ENCODE measurements at places on chromosomes 13 and 19.
A peak's percentile ranks its signal among the peaks of the same experiment; 100 is the strongest.

DNA sequence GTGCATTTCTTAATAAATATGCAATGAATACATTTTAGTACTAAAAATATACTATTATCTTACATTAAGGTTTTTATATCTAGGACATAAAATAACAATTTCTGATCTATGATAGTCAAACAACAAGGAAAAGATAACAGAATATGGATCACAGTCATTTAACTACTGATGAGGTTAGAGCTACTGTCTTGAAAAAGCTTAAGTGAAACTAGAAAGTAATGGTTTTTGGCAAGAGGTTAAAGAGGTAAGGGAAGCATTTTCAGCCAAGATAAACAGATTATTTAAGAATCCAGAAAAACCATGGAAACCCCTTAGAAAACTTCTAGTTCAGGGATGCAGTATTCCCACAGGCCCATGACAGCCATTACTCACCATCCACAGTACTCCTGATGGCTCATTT is 787.4 kb downstream of the DACH1 start:
- DNase-seq = no peak

GRCh38 chr19:13122275-13122878 is 4.3 kb downstream of the NACC1 start:
- DNase-seq = no peak

GRCh38 chr19:30692879-30693503 is 320.8 kb downstream of the ZNF536 start:
- DNase-seq = no peak

DNA sequence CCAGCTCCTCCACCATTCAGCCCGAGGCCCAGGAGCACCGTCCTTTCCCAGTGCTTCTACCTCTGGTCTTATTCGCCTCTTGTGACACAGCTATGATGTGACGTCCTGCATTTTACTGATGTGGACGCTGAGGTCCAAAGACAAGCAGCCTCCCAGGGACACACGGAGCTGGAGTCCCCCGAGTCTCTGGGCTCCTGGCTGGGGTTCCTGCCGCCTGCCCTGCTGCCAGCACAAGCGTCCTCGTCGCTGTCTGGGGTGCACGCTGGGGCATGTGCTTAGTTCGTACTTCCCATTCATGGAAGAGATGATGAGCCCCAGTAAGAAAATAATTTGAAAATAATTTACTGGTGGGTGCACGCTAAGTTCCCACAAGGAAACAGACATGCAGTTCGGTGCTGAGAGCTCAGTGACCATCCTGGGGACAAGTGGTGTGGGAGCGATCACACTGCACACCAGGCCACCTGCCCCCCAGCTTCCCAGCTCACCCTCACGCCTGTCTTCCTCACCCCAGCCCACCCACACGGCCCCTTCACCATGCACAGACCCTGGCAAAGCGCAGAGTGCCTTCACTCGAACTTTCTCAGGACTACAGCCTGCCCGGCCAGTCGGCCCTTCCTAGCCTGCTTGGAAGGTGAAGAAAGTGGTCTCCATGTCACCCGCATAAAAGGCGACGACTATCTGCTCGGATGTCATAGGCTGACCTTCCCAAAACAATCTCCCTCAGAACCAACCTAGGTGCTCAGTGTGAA is 14.2 kb upstream of the CFAP97D2 start:
- no peak for DNase-seq

DNA sequence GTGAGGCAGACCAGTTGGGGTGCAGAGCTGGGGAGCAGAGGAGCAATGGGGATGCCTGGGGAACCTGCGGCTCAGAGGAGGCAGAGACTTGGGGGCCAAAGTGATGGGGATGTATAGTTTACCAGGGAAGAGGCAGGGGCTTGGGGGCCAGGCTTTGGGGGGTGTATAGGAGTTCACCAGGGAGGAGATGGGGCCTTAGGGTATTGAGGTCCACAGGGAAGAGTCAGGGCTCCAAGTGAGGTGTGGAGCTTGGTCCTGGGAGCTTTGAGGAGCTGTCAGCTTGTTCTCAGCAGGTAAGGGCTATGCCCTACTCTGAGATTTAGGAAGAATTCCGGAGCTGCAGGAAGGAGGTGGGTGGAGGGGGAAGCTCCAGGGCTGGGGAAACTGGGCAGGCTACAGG is 10.8 kb downstream of the TNFAIP8L1 start:
- DNase-seq = no peak

DNA sequence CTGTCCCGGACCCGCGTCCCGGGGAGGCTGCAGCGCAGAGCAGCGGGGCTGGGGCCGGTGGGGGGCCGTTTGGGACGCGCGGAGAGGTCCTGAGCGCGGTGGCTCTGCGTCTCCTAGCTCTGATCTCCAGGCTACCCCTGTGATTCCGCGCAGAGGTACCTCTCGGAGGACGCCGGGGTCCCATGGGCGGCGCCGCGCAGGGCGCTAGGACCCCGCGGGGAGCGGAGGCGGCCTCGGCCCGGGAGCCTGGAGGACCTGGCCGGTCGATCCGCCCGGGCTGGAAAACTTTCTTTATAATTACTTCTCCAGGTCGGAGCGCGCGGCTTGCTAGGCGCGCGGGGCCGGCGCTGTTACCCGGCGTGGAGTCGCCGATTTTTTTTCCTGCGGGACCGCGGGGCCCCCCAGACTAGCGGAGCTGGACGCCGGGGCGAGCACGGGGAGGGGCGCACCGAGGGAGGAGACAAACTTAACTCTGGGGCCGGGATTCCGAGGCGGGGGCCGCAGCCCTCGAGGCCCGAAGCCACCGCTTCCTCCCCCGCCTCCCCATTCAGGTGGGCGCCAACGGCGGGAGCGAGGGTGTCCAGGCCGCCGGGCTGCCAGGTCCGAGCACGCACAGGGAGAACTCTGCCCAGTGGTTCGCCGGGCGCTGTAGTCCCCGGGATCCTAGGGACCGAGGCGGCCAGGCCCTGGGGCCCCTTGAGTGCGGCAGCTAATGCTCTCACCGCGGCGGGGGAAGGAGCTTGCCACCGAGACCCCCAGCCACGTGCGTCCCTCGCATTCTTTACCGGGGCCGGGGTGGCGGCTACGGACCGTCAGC is 848 bp upstream of the CEBPA start:
- DNase-seq = peak; percentile 83

DNA sequence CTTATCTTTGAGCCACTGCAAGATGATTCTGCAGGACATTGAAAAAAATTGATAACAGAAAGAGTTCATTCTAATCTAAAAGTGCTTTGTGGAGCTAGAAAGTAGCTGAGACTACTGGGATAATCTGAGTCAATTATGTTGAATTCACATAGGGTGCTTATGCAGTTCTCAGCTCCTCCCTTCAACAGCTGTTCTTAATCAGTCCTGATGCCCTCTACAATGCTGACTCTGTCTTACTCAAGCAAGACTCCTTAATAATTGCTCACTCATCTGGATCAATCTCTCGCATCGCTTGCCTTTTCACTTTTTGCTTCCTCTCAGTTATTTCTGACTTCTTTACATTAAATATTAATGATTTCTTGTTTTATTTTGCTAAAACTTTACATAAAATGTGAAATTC is 182.1 kb downstream of the PCDH17 start:
- DNase-seq = no peak

DNA sequence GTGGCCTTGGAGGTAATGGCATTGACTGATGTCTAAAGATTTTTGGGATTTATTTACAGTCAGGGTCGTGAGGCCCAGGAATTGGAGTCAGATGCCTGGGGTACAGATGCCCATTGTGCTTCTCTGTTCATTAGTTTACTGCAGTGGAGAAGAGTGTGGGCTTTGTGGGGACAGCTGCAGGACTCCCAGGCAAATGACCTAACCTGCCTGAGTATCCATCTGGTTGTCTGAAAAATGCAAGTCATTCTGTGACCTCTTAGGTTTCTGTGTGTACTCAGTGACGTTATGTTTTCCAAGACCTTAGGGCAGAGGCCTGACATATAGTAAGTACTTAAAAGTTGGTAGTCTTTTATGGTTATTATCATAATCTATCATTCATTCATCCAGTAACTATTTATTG is 60.5 kb downstream of the SPATA13 start:
- DNase-seq = no peak

DNA sequence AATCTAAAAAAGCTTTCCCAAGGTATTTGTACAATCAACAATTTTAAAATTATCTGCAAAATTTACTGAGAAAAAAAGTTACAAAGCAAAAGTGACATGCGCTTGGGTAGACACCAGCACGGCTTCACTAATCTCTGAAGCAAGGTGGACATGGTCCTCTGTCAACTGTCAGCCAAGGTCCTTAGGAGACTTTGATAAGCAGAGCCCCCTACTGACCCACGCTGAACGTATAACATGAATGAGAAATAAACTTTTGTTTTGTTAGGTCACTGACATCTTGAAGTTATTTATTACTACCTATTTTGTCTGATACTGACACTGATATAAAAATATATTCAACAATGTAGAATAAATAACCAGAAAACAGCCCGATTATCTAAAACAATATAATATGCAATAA is 100.7 kb upstream of the OBI1 start:
- DNase-seq = no peak

DNA sequence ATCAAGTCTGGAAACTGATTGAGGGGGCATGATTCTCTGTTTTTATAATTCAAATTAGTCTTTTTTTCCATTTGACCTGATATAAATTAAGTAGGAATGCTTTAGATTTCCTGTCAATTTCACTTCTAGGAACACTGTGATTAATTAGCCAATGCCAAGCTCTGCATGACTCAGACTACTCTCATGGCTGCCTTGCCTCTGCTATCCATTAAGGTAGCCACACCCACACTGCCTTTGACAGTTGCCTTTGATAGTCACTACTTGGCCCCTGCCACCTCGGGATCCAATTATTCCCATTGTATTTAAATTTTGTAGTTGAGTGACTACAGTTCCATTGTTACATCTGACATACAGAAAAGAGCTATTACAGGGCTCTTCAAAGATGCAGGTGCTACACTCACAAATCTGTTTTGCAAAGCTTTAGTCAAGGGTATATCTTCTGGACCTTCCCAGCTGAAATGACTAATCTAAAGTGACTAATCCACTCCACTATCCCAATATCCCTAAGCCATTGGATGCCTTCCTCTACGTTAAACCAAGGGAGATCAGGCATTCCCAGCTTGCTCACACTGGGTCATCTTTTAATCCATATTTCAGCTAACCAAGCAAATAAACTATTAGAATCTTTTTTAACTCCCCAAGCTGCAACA is 1193.1 kb upstream of the MIR17HG start:
- DNase-seq = no peak

DNA sequence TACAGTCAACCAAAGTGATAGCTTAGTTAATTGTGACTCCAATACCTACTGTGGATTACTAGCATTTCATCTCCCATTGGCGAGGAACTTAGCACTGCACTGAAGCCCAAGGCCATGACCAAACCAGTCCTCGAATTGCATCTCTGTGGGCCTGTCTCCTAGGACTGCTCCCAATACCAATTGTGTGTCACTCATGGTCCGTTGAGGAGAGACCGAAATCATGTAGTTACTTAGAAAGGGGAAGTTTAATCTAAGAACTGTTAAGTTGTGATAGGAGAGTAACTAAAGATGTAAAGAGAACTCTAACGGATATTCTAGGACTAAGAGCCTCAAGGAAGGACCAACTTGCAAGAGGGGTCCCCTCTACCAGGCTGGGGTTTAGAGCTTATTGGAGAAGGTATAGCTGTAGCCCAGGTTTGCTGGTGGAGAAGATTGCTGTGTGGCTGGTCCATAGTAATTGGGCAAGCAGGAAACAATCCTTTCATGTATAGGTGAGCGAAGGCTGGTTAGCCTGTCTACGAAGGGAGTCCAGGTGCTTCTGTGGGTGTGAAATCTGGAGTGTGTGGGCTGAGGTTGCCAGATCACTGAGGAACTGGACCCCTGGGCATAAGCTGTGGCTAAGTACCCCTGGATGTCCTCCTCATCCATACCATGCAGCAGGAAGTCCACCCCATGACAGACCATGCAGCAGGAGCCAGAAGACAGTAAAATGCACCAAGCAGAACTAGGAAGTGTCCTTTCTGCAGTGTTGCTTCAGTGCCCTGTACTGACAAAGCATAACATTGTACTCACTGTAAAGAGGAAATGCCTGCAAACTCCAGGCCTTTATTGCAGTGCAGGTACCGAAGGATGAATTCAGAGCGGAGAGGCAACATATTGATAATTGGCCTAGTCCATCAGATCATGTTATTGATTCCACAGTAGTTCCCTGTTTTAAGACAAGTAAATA is 30.8 kb downstream of the DNAJC3 start:
- DNase-seq = peak; percentile 60

GRCh38 chr13:40016953-40017660 is 361.6 kb downstream of the COG6 start:
- DNase-seq = no peak

DNA sequence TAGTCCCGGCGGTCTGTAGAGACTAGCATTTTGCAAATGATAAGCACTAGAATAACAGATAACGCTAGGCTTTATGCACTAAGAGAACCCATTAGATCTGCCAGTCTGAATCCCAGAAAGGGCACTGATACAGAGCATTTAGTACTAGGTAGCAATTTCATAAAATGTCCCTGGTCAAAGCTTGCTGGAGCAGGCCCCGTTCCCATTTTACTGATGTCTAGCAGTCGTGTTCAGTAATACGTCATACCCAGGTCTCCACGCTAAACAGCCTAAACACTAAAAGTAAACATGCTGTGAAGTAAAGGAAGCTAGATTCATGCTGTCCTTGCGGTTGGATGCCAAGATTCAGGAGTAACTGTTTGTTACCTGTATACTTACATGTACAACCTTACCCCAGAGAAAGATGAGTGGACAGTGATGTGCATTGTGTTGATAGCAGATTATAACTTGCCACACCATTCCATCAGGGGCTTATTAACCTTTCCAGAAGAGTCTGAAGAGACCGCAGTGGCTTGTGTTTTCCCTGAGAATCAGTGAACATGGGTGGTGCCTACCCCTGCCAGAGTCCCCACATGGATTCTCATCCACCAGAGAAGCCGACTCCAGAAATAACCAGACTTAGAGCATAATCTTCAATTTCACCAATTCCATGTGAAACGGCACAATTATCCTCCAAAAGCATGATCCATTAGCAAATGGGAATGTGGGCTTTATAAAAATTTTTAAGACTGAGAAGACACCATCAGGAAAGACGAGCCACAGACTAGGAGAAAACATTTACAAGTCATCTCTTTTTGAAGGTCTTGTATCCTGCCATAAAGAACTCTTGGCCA is 3.4 kb upstream of the RPS11 start:
- DNase-seq = no peak

- no peak for DNase-seq
Observed at GRCh38 chr13:35643625-35644024, 167.1 kb upstream of the MAB21L1 start.

- no peak for DNase-seq
Observed at GRCh38 chr19:16654627-16655026, 5.3 kb downstream of the SMIM7 start.

DNA sequence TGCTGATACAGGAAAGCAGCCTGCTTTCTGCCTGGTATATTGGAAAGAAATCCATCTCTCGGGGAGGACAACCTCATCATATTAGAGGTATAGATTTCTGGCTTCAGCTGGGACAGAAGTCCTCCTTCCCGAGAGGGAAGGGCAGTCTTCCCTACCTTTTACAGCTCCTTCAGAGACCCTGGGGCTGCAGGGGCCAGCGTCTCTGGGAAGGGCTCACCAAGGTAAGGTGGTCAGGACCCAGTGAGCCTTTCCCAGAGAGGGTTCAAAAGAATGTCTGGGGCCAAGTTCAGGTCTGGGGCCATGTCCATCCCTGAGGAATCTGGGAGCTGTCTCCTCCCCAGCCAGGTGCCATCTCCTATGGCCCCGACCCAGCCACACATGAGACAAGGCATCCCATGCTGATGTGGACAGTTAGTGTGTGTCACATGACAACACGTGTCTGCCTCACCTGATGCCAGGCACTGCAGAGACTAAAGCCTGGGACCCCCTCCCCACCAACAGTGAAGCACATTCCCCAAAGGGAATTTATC is 136.4 kb downstream of the URI1 start:
- no peak for DNase-seq

- DNase-seq = no peak
Observed at GRCh38 chr19:46365561-46365960, 18.7 kb downstream of the PPP5C start.

GRCh38 chr13:78015782-78016181 is 97.2 kb upstream of the EDNRB start:
- no peak for DNase-seq
